Fibroblast of mammary gland (primary cell): ENCODE measurements at places on chromosomes 4 and X.

DNA sequence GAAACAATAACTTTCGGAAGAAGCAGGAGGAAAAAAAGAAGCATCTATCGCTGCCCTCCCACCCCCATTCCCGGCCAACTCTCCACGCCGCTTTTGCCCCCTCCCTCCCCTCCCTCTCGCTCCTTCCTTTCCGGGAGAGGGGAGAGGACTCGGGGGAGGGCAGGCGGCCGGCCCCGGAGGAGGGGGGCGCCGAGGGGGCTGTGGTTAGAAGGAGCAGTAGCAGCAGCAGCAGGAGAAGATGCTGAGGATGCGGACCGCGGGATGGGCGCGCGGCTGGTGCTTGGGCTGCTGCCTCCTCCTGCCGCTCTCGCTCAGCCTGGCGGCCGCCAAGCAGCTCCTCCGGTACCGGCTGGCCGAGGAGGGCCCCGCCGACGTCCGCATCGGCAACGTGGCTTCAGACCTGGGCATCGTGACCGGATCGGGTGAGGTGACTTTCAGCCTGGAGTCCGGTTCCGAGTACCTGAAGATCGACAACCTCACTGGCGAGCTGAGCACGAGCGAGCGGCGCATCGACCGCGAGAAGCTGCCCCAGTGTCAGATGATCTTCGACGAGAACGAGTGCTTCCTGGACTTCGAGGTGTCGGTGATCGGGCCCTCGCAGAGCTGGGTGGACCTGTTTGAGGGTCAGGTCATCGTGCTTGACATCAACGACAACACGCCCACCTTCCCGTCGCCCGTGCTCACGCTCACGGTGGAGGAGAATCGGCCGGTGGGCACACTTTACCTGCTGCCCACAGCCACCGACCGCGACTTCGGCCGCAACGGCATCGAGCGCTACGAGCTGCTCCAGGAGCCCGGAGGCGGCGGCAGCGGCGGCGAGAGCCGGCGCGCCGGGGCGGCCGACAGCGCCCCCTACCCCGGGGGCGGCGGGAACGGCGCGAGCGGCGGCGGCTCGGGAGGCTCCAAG lies 1.3 kb downstream of the PCDH7 start:
- peak; percentile 33 for DNase-seq

- DNase-seq, result no peak
These were observed 188.0 kb upstream of the RBPJ start for GRCh38 chr4:26132858-26133257.

- DNase-seq, result peak; percentile 41
These were observed 692 bp downstream of the FAM241A start for GRCh38 chr4:112145790-112146501.

DNA sequence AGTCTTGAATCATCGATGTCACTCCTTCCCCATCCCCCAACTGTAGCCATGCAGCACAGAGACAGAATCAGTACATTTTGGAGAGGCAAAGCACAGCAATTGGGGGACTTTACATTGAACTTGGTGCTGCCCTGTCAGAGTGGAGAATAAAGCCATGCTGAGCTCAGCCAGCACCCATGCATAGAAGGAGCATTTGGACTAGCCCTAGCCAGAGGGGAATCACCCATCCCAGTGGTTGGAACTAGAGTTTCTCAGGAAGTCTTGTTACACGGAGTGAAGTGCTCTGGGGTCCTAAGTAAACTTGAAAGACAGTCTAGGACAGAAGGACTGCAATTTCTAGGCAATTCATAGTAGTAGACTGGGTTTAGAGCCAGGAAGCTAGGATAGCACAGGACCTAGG lies 49.6 kb downstream of the STPG2 start:
- no peak for DNase-seq

DNA sequence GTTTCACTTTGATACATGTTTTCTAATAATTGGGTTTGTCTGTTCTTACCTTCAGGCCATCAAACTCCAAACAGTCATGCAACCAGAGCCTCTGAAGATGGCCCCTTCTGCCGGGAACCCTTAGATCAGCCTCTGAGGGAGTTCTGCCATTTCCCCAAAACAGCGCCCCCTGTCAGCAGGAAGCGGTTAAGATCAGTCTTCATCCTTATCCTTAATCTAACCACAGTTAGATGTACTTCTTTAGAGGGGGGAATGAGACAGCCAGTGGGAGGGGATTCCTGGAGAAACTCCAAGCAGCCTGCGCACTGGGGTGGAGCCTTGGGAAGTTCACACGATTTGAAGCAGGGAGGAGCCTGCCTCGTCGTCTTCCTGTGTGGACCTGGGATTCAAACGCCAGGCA lies 185.4 kb downstream of the INPP4B start:
- DNase-seq, result no peak

- DNase-seq, result peak; percentile 53
These were observed 39.7 kb upstream of the OGT start for GRCh38 chrX:71493111-71493613.

DNA sequence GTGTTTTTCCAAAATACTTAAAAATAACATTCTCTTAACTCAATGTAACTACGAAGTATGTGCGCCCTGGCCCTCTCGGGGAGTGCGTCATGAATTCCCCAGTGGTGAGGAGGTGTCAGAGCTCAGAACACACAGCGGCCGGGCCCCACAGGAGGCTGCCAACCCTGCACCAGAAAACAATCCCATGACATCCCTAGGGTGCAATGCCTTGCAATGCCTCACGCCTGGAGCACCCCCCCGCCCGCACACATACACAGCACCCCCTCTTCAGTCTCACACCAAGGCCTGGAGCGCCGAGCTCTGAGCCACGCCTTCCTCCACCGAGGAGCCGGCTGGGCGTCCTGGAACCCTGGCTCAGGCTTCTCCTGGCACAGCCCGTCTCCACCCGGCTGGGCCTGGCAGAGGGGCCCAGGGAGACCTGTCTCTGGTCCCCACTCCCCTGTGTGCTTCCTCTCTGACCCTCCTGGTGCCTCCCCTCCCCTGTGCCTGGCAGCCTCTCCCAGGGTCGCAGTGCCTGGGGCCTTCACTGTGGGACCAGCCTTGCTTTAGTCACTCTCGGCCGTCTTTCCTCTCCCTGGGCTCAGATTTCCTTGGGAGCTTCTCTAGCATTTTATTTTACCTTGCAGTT lies 108.2 kb upstream of the ADRA2C start:
- DNase-seq, result peak; percentile 72

DNA sequence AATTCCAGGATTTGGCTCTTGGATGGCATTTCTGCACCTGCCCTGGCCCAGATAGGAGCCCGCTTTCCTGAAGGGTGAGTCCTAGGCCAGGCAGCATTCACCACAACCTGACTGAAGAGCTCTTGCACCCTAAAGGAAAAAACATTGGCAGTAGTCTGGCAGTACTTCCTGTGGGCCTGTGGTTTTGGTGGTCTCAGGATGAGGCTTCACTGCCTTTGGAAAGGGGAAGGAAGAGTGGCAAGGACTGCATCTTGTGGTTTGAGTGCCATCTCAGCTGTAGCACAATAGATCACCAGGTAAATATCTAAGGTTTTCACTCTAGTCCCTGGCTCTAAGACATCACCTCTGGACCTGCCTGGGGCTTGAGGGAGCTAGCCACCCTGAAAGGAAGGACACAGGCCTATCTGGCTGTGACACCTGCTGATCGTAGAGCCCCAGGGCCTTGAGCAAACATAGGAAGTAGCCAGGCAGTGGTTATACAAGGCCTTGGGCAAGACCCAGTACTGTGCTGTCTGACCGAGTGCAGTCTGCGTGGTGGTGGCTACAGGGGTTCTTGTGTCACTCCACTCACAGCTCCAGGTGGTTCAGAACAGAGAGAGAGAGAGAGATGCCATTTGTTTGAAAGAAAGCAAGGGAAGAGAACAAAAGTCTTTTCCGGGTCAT lies 28.5 kb upstream of the PRRG1 start:
- DNase-seq, result no peak

- no peak for DNase-seq
These were observed 2189.6 kb downstream of the PCDH7 start for GRCh38 chr4:32909736-32910135.

GRCh38 chr4:69910016-69910782 lies 20.7 kb upstream of the CSN1S1 start:
- DNase-seq, result peak; percentile 74

GRCh38 chr4:150039274-150040127 lies 38.7 kb upstream of the DCLK2 start:
- DNase-seq, result no peak

DNA sequence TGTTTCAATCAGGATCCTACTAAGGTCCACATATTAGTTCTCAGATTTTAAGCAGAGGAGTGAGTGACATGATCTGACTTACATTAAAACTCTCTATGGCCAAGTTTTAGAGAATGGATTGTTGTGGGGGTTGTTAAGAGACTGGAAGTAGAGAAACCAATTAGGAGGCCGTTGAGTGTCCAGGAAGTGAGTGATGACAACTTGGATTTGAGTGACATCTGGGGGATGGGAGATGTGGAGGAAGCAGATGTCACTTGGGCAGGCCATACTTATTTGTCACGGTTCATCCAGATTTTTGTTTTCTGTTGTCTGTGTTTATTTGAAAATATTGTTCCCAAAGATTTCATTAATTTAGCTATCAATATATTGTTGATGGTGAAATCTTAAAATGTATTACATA lies 28.3 kb downstream of the ADD1 start:
- DNase-seq, result no peak

DNA sequence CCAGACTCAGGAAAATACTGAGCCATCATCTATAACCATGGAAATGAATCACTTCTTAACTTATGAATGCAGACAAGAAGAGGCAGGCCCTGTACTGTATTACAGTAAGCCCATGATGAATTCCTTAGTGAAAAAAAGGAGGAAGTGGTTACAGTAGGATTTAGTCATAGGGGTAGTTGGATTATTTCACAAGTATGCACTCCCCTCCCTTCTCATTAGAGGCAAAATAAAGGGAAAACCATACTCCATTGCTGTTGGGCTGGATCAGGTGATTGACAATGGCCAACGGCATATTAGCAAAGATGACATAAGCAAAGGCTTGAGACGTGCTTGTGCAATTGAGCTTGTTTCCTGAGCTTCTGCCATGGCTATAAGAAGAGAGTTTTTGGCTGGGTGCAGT lies 181.1 kb upstream of the PRPS2 start:
- DNase-seq, result peak; percentile 34

GRCh38 chrX:132181364-132181763 lies 37.9 kb downstream of the RAP2C start:
- DNase-seq, result no peak

GRCh38 chr4:38678078-38678477 lies 14.1 kb downstream of the KLF3 start:
- DNase-seq, result peak; percentile 100

- no peak for DNase-seq
These were observed 22.8 kb upstream of the ARHGAP24 start for GRCh38 chr4:85452058-85452731.

- peak; percentile 46 for DNase-seq
These were observed 418.2 kb downstream of the STIM2 start for GRCh38 chr4:27278615-27279375.

DNA sequence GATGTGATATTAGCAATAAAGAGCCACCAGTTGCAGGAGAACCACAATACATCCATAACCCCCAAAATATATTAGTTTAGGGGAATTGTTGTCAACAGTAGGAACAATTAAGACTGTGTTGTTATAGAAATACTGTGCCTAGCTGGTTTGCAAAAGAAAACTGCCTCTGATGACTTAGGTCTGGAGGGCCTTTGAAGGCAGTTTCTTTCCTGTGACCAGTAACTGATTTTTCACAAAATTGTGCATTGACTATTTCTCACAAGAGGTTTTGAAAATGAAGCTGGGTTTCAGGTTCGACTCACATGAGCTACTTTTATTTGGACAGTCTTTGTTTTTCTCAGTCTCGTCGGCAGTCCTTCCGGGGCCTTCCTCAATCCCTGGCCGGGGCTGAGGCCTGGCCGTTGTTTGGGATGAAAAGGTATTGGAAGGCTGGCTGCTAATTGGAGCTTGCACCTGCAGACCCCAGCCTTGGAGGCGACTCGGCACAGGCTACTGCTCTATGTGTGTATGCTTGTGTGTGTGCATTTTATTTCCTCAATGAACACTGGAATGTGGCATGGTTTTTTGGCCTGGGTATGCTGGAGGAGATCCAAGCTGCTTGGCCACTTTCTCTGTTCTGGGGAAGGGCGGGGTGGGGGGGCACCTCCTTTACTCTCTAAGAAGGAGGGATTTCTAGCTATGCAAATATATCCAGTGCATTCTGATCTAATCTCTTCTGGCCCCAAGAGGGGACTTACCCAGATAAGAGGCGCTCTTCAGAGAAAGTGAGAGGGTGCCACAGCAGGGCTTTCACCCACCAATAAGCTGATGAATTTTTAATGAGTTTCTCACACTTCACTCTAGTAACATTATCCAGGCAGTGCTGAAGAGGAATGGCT lies 49.5 kb upstream of the LNX1 start:
- DNase-seq, result no peak

GRCh38 chr4:79241846-79242245 lies 84.0 kb downstream of the NAA11 start:
- peak; percentile 53 for DNase-seq

DNA sequence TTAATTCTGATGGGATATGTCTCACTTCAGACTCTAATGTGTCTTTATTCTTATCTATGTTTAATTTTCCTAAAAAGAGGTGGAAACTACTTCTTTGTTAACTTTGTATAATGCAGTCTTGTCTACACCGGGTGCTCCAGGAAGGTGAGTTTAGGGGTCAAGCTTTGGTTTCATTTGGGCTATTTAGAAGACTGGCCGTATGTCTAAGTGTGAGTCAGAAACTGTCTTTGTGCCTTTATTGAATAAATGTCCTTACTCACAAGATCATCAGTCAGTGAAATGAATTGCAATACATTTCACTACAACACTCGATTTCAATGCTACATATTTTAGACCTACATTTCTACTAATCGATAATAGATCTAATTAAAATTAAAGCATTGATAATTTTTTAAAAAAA lies 56.2 kb downstream of the PROM1 start:
- DNase-seq, result peak; percentile 63

DNA sequence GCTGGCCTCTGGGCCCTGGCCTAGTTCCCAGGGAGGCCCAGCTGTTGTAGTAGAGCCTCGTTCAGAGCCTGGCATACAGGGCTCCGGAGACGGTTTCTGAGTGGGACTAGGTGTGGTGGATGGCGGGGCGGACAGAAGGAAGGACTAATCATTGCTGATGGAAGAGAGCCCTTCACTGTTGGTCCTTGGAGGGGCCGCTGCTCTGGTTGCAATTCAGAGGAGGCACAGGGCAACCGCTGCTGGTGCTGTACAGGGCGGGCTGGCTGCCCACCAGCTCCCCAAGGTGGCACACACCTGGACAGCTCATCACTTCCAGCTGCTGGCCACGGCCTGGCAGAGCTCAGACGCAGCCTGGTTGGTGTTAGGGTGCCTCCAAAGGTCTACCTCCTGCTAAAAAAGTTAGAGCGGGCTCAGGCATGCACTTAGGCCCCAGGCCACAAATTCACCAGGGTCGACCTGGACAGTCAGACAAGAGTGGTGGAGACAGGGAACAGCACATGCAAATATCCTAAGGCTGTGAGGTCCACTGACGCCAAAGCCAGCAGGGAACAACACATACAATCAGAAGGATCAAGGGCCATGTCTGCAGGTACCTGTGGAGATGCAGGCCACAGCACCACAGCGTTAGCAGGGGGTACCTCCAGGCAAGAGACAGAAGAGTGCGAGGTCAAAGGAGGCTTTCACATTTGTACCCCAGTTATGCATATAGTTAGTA lies 7.5 kb upstream of the RNF4 start:
- DNase-seq, result no peak

GRCh38 chr4:163217505-163217904 lies 50.8 kb upstream of the NAF1 start:
- no peak for DNase-seq

- DNase-seq, result no peak
These were observed 160 bp downstream of the LCORL start for GRCh38 chr4:18021470-18021719.

- no peak for DNase-seq
These were observed 4.9 kb upstream of the HAUS7 start for GRCh38 chrX:153475271-153475670.

- no peak for DNase-seq
These were observed 164.2 kb upstream of the GPR101 start for GRCh38 chrX:137198040-137198439.

GRCh38 chr4:40448875-40449274 lies 113.7 kb downstream of the CHRNA9 start:
- no peak for DNase-seq
